Brain microvascular endothelial cell (primary cell): ENCODE measurements at places on chromosomes 7 and 10.

DNA sequence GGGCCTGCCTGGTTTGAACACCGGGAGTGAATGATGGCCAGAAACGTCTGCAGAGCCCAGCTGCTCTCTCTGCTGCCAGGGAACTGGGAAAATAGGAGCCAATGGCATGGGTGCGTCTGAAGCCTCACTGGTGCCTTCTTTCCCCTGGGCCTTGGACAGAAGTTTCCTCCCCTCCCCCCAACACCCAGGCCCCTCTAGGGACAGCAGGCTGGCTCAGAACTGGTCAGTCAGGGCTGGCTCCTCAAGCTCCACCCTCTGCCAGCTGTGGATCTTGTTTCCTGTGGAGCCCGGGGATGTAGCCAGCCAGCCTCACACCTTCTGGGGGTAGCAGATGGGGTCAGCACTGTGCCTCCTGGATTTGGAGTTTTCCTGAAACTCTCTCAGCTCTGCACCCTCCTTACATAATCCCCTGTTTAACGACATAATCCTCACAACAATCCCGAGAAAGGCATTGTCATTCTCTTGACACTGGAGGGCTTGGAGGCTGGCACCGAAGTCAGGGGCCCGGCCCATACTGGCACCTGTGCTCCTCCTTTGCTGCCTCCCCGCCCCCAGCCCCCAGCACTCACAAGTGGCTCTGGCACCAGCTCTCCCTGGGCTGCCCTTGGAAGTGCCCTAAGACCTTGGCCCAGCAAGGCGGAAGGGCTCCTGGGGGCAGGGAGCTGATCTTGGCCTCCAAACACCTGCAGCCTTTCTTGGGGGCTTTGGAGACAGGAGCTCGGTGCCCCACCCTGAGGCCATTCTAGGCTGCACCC is 5.7 kb downstream of the LDB3 start:
- DNase-seq = no peak

GRCh38 chr7:36291387-36292316 is 98.0 kb upstream of the ANLN start:
- peak; percentile 75 for DNase-seq

- no peak for DNase-seq
These were observed 539 bp downstream of the PTCD1 start for GRCh38 chr7:99437946-99438572.

- DNase-seq = no peak
These were observed 41.9 kb downstream of the CAMK1D start for GRCh38 chr10:12391206-12391605.

DNA sequence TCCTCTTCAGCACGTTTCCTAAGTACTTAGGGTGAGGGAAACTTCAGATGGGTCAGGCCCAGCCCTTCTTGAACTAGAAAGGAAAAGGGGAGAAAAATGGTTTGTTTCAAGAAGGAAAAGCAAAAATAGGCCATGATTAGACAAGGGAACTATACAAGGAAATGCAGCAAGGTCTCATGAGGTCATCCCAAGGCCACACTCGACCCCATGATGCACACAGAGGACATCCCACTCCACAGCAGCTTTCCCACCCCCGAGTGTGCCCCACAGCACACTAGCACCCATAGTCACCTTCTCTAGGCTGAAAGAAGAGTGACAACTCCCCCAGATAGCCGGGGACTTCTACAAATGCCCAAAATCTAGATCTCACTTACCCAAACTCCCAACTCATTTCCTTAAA is 173.4 kb downstream of the FAM107B start:
- no peak for DNase-seq

GRCh38 chr10:99921948-99922347 is 87.8 kb downstream of the DNMBP start:
- DNase-seq = no peak

DNA sequence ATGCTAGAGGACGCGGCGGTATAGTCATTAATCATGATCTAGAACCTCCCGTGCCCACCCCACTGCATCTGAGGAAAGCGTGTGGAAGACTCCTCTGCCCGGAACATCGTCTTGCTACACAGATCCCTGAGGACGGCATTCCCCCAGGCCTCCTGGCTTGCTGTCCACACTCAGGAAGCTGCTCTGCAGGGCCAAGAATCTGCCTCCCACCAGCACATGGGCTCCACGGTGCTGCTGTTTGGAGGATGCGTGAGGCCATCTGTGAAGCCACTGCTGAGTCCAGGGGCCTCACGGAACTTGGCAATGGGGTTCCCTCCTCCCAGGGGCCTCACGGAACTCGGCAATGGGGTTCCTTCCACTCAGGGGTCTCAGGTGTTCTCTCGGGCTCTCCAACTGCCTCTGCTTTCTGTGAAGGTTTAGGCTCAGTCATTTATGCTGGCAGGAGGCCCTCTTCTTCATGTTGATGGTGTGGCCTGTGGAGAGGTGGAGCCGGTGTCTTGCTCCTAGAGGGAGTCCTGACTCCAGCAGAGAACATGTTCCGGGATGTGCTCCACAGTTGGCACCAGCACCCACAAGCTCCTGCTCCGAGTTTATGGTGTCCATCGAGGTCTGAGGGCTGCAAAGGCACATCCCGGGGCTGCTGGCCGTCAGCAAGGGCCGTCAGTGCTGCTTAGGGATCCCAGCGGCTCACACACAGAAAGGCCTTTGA is 273.3 kb downstream of the DNAJB6 start:
- no peak for DNase-seq

DNA sequence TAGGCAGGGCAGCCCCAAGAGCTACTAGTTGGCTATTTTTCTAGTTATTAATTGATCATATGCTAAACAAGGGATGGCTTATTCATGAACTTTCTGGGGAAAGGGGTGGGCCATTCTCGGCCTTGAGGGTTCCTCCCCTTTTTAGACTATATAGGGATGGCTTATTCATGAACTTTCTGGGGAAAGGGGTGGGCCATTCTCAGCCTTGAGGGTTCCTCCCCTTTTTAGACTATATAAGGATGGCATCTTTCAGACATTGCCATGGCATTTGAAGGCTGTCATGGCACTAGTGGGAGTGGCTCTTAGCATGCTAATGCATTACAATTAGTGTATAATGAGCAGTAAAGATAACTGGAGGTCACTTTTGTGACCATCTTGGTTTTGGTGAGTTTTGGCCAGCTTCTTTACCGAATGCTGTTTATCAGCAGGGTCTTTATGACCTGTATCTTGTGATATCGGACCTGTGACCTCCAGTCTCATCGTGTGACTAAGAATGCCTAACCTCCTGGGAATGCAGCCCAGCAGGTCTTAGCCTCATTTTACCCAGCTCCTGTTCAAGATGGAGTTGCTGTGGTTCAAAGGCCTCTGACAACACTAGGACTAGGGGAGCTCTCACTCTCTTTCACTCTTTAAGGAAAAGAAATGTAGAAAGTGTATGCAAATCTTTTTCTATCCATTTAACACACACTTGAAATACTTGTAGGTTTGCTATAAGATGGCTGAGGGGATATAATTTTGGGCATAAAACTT is 7.8 kb downstream of the FHIP2A start:
- no peak for DNase-seq

DNA sequence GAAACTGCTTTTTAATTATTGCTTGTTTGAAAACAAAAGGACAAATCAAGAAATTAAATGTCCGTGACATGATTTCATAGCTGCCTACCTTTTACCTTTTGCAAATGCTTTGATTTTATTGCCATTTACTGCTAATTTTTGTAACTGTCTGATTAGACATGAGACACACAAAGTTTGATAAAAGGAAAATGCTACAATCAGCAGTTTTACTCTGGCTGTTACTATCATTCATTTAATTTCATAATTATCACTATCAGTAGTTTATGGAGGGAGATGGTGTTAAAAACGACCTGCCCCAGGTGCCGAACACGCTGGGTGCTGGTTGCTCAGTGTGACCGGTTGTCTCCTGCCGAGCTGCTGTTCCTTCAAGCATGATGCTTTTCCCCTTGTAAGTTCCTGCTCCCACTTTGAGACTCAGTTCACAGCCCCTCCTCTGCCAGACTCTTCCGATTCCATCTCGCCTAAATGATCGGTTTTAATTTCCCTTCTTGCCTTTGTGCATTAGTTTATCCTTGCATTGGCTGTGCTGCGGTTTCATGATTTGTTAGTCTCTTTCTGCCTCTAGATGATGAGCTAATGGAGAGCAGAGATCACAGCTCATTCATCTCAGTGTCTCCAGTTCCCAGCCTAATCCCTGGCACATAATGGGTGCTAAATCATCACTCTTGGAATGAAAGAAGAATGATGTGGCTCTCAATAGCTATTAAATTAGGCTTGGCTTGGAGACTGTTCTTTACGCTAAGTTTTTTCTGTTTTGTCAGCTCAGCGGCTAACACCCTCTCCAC is 110.6 kb downstream of the PFKFB3 start:
- no peak for DNase-seq

- DNase-seq = no peak
These were observed 35.0 kb downstream of the TAF3 start for GRCh38 chr10:7853226-7853842.

DNA sequence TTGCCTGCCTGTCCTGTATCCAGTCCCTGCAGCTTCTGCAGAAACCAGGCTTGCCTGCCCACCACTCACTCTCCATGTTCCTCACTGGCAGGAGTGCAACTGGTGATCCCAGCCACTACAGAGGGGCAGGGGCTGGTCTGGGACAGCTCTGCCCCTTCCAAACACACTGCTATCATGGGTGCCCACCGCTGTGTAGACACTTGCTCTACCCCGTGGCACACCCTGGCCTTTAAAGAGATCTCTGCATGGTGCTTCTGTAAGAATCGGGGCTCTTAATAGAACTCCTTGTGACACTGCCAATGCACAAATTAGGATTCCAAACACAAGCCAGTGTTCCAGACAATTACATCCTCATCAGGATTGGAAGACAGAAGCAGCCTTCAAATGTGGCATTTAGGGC is 41.7 kb downstream of the C10orf90 start:
- no peak for DNase-seq

DNA sequence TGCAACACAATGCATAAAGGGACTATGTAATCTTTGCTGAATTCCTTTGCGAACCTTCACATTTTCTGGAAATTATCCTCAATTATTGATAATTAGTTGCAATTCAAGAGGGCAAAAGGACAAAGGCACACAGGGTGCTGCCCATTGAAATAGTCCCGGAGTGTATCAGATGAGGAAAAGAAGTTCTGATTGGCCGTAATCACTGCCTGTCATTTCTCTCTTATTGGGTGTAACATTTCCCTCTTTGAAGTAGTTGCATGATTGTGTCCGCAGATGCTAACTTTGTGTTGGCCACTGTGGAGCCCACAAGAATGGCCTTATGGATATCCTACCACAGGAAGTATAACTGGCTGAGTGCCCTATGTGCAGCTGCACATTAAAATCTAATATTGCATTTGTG is 35.1 kb upstream of the TAS2R16 start:
- no peak for DNase-seq

- peak; percentile 85 for DNase-seq
These were observed 1.7 kb upstream of the NEURL1 start for GRCh38 chr10:103491729-103492364.

- no peak for DNase-seq
These were observed 218.9 kb downstream of the DOCK4 start for GRCh38 chr7:111987115-111987826.

GRCh38 chr10:61970182-61971002 is 68.9 kb downstream of the ARID5B start:
- DNase-seq = no peak

- DNase-seq = no peak
These were observed 44.3 kb downstream of the PFKP start for GRCh38 chr10:3111621-3112163.

GRCh38 chr7:49247759-49248158 is 323.4 kb downstream of the CDC14C start:
- no peak for DNase-seq

- DNase-seq = no peak
These were observed 263.4 kb upstream of the PRKCQ start for GRCh38 chr10:6843481-6843881.
